ENCODE measurements at places on chromosomes 13 and 19.

DNA sequence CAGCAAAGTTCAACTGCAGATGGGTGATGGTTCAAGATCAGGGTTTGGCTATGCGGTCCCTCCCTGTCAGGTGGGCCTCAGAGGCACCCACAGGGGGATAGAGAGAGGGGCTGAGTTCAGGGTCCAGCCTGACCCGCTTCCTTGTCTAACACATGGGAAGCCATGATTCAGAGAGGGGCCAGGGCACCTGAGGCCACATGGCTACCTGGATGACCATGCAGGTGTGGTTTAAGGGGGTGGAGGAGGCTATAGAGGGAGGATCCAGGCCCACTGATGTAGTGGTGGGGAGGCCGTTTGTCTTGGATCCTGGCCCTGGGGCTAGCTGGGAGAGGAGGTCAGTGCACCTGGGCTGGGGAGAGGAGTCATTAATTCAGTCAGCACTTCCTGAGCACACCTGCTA lies 56.7 kb downstream of the ZNF536 start:
- no peak for DNase-seq

DNA sequence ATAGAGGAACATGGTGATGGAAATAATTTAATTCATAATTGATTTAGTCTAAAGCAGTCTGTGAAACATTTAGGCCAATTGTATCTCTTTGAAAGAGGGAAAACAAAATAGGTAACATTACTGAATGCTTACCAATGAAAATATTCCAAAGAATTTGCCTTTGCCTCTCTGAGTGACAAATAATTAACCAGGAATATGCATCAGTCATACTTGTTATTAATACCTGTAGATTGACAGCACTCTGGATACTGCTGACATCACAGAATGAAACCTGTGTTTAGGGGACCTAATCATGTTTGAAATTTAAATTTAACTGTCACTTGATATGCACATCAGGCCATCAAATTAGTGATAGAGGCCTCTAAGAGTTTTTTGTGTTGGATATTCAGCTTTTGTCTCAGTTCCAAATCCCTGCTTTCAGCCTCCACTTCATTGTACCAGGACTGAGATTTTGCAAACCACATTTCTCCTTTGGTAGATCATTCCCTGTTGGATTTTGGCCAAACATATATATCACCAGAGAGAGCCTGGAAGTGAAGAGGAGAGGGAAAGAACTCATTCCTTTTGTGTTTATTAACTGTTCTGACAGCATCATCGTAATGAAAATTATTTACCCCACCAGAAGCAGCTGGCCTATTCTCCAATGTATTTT lies 64.8 kb upstream of the KLHL1 start:
- no peak for DNase-seq

GRCh38 chr19:52535771-52536447 lies 8.4 kb downstream of the ZNF808 start:
- DNase-seq = peak; percentile 81

GRCh38 chr13:111401151-111401550 lies 80.7 kb downstream of the TEX29 start:
- DNase-seq = no peak

GRCh38 chr13:50460358-50460757 lies 383.1 kb downstream of the DLEU7 start:
- DNase-seq = no peak

GRCh38 chr13:40102854-40103253 lies 447.4 kb downstream of the COG6 start:
- peak; percentile 61 for DNase-seq

- no peak for DNase-seq
Measured at GRCh38 chr19:19262190-19263057, 10.7 kb downstream of the TM6SF2 start.

DNA sequence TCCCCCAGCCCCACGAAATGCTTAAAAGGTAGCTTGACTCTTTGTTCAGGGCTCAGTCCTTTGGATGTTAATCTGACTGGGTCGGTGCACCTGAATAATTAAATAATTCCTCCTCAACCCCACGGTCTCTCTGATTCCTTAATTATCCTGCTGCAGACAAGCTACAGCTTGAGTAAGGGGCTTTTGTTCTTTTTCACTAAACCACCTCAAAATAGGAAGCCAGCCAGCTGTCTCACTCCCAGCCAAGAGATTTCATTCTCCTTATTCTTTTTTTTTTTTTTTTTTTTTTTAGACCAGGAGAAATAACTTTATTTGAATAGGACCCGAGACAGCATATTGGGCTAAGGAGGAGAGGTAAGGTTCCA lies 7.9 kb upstream of the FCGBP start:
- DNase-seq = no peak

- DNase-seq = no peak
Measured at GRCh38 chr13:44068737-44069136, 189.0 kb downstream of the LACC1 start.

GRCh38 chr19:16380314-16380695 lies 55.7 kb downstream of the KLF2 start:
- DNase-seq = no peak

DNA sequence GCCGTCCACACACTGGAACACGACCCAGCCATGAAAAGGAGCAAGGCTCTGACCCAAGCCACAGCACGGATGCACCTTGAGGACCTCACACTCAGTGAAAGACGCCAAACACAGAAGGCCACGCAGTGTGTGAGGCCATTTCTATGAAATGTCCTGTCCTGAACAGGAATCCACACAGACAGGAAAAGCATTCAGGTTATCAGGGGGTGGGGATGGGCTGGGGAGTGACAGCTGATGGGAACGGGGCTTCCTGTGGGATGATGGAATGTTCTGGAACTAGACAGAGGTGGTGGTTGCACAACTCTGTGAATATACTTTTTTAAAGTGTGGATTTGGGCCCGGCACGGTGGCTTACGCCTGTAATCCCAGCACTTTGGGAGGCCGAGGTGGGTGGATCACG lies 30.6 kb downstream of the GPX4 start:
- no peak for DNase-seq

GRCh38 chr19:34504809-34505291 lies 23.3 kb downstream of the WTIP start:
- no peak for DNase-seq

GRCh38 chr19:46466536-46467196 lies 4.7 kb downstream of the PNMA8A start:
- no peak for DNase-seq

DNA sequence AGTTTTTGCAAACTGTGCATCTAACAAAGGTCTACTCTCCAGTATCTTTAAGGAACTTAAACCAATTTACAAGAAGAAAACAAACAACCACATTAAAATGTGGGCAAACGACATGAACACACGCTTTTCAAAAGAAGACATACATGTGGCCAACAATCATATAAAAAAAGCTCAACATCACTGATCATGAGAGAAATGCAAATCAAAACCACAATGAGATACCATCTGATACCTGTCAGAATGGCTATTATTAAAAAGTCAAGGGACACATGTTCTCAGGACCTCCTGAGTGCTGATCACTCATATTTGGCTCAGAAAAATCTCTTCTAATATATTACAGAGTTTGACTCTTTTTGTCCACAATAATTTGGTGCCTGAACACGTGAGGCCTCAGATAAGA lies 14.2 kb upstream of the LILRB1 start:
- no peak for DNase-seq

DNA sequence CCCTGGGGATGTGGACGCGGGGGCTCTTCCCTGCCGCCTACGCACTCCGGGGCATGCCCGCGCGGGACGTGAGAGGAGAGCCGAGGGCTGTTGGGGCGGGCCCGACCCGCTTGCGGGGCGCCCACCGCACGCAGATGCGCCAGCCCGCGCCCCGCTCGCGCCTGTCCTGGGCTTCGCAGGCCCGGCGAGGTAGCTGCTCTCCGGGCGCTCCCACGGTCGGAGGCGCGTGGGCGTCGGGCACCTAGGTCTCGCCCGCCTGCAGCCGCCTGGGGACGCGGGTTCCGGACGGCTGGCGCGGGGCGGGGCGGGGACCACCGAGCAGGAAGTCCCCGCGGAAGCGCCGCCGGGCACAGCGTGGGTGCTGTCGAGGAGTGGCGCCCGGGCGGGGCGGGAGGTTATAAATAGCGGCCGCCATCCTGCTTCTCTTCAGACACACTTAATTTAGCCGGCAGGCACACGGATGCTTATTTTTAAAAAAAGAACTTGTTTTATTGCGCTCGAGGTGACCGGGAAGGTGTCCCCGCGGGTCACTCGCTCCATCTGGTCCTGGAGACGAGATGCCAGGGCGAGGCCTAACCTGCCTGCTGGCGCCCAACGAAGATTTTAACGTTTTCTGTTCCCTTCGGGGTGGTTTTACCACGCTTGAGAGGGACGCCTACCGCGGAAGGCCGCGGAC lies 561 bp upstream of the GJA3 start:
- peak; percentile 22 for DNase-seq

All from stimulated activated CD8-positive, alpha-beta memory T cell treated with anti-CD3 and anti-CD28 coated beads, Interleukin-4, amount 100 ng/mL, for 4 hours (primary cell).